ENCODE measurements at places on chromosomes 6 and 20.

GRCh38 chr6:43477235-43478007, at the start of gene TJAP1:
Gene TJAP1, plus strand, starts transcription at chr6:43477570. Its CDS starts 21,432 bp downstream, at chr6:43499002.
- DNase-seq = peak; percentile 70

DNA sequence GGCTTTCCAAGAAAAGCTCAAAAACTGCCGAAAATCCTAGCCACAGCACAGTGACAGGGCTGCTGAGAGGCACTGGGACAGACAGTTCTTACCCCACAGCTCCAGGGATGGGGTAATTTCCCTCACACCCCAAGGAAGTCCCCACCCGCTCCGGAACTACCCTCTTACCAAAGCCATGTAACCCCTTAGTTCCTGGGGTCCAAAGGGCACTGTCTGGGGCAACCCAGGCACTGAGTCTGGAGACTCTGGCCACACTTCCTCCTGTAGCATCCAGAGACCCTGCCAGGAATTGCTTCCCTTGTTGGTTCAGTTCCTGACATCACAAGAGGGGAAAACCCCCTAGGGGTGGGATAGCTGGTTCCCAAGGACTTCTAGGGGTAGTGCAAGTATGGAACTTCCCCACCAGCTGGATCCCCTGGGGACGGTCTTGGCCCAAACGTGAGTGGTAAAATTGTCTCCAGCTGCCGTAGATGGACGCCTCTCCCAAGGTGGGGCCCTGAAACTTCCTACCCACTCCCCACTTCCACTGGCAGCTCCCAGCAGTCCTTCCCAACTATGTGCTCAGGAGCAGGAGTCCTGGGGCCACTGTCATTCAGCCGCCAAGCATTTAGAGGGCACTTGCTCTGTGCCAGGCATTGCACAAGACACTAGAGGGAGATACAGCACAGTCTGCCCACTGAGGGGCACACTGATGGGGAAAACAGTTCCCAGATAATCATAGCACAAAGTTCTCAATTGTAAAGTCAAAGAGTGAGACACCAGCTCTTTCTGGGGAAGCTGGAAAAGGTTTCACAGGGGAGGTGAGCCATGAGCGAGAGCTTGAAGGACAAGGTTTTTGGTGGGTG, 17.2 kb upstream of the HCK start:
- peak; percentile 12 for DNase-seq

GRCh38 chr20:53739799-53740785, 146.5 kb upstream of the ZNF217 start:
- no peak for DNase-seq

GRCh38 chr6:109073344-109074132, 21.1 kb downstream of the SESN1 start:
- peak; percentile 71 for DNase-seq

DNA sequence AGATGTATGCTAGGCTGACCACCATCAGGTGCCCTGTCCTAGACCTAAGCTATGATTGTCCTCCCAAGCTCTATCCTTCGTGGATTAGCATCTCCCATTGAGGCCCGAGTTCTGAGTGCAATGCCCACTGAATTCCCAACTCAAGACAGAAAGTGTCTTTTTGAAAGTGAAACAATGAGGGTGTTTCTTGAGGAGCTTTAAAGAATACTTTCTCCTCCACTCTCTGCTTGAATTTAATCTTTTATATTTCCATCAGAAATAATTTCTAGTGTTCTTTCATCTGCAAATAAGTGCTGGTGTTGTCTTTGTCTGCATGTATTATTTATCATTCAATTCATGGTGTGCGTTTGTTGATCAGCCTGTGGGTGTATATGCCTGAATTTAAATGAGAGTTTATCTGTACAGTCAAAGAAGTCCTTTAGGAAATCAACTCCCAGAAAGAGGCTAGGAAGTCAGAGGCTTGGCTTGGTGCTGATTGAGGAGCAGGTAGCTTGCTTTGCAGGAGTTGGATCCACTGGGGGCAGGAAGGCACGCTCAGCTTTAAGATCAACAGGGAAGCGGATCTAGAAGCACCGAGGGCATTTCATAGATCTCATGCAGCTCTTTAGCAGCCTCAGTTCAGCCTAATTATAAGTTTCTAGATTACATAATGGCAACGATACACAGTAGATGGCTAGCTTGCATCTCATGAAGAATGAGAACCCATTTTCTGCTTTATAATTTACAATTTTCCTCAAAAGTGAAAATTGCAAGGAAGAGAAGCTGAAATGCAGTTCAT, 36.0 kb upstream of the CCN6 start:
- DNase-seq = no peak

GRCh38 chr20:41627611-41628244, 9.6 kb upstream of the CHD6 start:
- no peak for DNase-seq

DNA sequence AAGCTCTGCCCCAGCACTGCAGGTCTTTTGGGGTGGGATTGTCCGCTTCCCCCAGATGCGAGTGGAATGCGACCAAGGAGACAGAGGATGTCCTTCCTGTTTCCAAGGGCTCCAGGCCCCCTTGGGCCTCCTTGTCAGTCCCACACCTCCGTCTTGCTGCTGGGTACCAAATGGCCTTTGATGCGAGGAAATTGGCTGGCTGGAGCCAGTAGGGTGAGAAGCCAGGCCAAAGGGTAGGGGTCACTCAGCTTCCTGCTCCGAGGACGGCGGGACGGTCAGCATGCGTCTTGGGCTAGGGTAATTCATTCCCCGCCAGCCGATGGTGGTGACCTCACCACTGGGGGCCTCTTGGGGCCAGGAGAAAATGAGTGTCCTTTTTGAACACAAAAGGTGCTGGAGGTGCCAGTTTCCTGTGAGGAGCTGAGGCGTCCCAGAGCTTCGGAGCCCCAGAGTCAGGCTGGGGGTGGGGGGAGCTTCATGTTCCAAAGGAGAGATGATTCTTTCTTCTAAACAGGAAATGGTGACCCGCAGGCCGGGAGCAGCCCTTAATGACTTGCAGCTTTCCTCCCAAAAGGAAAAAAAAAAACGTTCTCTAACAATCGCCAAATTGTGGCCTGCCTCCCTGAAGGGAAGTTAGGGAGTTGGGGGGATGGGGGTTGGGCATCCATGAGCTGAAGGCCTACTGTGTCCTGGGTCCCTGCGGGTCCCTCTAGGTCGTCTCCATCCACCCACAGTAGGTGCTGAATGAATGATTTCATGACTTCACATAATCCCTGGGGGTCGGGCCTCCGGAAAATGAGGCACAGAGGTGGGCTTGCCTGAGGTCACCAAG, 6.7 kb downstream of the SNAI1 start:
- peak; percentile 92 for DNase-seq

GRCh38 chr6:124714728-124715127, 247.5 kb upstream of the RNF217 start:
- DNase-seq = no peak

Measured in fibroblast of gingiva (primary cell).